Stimulated activated CD4-positive, alpha-beta T cell treated with anti-CD3 and anti-CD28 coated beads, Interleukin-15, amount 100 ng/mL, for 1 hour (primary cell): ENCODE measurements at places on chromosomes 4 and X.

GRCh38 chr4:72591547-72592454 is 22.8 kb upstream of the ADAMTS3 start:
- no peak for DNase-seq

GRCh38 chrX:44876086-44876485 is 3.1 kb downstream of the KDM6A start:
- no peak for DNase-seq

DNA sequence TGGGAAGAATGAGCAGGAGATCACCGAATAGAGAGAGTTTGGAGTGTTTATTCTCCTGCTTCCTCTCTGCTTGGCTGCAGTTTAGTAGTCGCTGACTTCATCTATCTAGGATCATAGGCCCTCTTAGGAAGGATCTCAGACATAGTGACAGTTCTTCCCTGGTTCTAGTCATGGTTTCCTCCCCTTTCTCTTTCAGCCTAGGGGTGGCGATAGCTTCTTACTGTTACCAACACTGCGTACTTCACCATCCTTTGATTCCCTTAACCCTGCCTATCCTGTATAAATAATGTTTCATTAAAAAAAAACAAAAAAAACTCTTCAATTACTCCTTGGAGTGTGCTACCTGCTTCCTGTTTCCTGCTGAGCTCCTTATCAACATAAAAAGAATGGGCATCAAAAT is 103.8 kb downstream of the DDX53 start:
- no peak for DNase-seq

DNA sequence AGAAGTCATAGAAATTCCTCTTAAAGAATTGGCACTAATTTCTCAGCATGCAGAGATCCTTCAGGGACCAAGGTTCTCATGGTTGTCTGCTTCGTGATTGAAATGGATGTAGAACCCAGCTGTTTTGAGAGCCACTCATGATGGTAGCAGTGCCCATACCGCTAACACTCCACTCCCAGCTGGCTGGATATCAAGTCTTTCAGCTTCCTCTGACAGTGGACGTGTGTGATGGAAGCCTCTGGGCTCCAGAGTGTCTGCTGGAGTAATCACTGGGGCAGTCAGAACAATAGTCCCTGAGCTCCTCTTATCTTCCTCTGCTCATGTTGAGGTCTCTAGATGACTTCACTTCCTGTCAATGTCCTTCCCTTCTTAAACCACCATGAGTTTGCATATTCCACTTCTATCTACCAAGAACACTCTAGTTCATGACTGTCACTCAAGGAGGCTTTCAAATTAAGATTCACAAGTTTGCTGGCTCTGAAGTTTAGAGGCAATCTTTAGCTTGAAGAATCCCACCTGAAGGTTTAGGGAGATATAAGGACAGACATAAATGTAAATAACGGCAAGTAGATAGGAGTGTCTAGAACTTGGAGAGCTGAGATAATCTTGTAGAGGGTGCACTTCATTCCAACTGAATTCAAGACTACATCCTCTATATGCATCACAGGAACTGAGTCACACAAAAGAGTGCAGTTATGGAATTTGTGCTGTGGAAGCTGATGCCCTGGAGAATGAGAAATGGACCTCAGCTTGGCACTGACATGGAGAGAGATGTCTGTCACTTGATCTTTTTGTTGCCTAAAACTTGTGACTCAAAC is 64.5 kb upstream of the WDR1 start:
- DNase-seq, result no peak

DNA sequence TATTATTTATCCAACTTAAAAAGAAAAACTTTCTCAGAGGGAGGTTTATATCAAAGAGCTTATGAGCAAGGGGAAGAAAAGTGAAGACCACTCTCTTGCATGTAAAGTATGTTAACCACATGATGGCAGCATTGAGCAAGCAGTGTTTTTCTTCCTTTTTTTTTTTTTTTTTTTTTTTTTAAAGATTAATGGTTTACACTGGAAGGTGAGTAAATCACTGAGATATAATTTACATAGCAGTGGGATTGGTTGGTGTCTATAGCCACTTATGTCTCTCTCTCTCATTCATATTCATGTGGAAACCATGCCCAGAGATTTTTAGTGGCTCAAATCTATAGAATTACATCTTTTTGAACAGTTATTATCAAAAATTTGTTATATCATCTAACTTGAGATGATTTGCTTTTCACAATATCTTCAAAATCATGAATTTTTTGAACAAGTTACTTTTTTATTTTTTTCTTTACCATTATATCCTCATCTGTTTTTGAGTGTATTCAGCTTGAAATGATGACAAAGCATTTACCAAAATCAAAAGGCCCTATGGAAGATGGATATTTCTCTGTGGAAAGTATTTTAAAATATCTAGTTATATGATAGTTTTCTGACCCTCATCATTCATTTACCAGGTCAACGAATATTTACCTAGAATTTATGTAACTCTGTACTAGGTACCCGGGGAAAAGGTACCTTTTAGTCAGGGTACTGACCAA is 31.6 kb downstream of the MTHFD2L start:
- no peak for DNase-seq

DNA sequence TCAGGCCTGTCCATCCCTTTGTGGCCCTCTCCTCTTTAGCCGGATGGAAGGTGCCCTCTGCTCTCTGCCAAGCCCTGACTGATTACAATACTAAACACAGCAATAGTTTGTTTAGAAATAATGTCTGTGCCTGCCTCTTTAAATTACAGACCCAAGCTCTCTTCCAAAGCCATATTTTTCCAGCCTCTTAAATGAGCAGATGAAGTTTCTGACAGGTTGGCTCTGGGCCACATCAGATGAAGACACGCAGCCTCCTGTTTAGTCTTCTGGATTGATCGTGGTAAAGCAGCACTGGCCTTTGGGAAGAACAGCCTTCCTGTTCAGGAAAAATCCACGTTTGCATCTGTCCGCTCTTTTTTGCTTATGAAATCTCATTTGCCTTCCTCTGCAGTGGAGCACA is 133.6 kb downstream of the CPE start:
- no peak for DNase-seq

- DNase-seq, result no peak
These were observed 200.8 kb downstream of the MGST2 start for GRCh38 chr4:139866276-139866962.

DNA sequence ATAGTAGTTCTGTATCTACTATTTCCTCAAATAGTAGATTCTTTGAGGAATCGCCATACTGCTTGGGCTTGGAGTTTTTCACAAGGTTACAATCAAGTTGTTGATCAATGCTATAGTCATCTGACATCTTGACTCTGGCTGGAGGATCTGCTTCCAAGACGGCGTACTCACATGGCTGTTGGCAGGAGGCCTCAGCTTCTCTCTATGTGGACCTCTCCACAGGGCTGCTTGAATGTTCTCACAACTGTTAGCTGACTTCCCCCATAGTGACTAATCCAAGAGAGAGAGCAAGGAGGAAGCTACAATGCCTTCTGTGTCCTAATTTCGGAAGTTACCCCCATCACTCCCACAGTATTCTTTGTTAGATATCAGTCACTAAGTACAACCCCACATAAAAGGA is 10.3 kb downstream of the EGFL6 start:
- DNase-seq, result no peak

- no peak for DNase-seq
These were observed 27.3 kb downstream of the INTS6L start for GRCh38 chrX:135547767-135548166.

DNA sequence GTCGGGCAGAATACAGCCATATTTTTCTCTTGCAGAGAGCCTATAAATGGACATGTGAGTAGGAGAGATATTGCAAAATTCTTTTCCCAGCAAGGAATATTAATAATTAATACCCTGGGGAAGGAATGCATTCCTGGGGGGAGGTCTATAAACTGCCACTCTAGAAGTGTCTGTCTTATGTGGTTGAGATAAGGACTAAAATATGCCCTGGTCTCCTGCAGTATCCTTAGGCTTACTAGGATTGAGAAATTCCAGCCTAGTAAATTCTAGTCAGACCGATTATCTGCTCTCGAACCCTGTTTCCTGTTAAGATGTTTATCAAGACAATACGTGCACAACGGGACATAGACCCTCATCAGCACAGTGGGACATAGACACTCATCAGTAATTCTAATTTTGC is 872.6 kb downstream of the FSTL5 start:
- no peak for DNase-seq

- no peak for DNase-seq
These were observed 7.0 kb upstream of the ATP6AP2 start for GRCh38 chrX:40573763-40574162.

- no peak for DNase-seq
These were observed 274.6 kb upstream of the BOD1L1 start for GRCh38 chr4:13902146-13902545.

DNA sequence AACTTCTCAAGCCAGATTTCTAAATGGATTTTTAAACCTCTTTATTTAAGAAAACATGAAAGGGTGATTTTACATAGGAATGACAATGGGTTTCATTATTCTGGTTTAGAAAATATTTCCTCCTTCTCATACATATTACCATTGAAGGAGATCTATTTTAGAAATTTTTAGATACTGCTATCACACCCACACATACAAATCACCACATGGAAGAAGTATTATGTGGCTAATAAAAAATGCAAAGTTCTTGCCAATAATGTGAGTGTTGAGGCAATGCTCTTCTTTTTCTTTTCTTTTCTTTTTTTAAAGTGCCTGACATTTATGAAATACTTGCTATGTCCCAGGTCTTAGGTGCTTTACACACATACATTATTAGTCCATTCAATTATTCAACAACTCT is 6.8 kb downstream of the STAP1 start:
- DNase-seq, result no peak

- no peak for DNase-seq
These were observed 160.6 kb downstream of the BCOR start for GRCh38 chrX:39936886-39937770.

DNA sequence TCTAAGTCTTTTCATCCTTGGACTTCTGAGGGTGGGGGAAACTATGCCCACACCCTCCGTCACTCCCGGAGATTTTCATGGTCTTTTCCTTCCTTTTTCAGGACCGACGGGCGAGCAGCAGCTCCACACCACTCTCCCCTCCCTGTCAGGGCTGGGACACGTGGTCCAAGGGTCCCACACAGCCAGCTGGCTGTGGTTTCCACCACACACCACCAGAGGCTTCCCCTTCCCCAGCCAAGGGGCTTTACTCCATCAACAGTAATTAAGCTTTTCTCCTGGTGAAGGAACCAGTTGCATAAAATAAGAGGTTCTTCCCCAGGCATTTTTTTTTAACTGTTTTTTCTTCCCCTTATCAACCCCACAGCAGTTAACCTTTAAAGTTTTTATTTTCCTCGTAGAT is 453.9 kb downstream of the GPAT3 start:
- no peak for DNase-seq

- DNase-seq, result no peak
These were observed 219.6 kb upstream of the DIAPH2 start for GRCh38 chrX:96464880-96465558.

DNA sequence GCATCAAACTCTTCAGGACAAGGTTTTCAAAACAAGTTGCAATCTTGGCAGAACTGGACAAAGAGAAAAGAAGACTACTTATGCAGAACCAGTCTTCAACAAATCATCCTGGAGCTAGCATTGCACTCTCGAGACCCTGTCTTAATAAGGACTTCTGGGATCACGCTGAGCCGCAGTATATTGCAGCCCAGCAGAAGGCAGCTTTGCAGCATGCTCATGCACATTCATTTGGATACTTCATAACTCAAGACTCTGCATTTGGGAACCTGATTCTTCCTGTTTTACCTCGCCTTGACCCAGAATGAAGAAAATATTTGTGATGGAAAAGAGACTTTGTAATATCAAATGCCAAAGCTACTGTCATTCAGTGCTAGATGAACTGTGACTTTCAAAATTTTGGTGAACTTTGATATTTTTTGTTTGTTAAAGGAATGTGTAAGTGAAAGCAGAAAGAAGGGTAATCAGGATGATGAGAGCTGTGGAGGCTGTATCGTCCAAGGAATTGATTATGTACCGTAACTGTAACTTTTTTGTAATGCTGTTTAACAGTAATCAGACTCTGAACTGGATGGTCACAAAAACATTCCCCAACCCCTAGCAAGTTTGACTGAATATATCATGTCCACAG is 27.2 kb downstream of the HSPA4L start:
- DNase-seq, result no peak

GRCh38 chr4:184727430-184727829 is 6.5 kb downstream of the CENPU start:
- DNase-seq, result no peak

DNA sequence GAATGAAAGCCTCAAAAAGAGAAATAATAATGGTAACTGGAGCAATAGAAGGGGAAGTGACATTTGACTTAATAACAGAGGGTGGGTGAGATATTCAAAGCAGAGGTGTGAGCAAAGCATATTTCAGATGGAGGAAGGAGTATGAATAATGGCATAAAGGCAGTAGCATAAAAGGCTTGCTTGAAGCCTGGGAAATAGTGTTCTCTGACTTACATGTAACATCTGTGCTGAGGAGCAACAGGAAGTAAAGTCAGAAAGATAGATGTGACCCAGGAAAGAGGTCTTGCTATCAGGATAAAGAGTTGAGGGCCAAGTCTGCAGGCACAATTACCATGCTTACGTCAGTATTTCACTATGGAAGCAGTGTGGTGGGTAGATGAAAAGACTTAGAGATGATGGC is 28.4 kb downstream of the ATP10D start:
- no peak for DNase-seq

DNA sequence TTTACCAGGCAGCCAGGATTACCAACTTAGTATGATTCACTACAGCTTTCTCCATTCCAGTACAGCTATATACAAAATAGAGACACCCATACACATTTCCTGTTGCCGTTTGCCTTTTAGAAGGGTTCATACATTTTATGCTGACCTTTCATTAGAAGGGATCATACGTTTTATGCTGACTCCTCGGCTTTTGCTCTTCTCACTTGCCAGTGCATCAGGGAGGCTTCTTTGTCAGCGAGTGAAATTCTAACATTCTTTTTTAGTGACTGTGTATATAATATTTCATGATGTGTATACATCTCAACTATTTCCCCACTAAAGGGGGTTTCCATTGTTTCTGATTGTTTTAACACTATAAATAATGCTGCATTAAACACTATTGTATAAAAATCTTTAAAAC is 552.6 kb downstream of the TRIML1 start:
- DNase-seq, result no peak

GRCh38 chrX:80285131-80285773 is 135.0 kb upstream of the TENT5D start:
- no peak for DNase-seq

DNA sequence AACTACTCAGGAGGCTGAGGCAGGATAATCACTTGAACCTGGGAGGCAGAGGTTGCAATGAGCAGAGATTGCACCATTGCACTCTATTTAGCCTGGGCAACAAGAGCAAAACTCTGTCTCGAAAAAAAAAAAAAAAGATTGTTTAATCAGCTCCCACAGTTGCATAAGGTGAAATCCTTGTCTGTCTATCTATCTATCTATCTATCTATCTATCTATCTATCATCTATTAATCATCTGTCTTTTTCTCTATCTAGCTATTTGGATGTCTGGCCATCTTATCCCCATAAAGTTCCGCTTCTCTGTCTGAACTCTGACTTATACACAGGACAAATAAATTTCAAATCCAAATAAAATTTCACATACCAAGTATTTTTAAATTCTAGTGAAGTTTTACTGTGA is 223.2 kb upstream of the PGRMC2 start:
- DNase-seq, result no peak
